ENCODE measurements at places on chromosomes 16 and 17.

DNA sequence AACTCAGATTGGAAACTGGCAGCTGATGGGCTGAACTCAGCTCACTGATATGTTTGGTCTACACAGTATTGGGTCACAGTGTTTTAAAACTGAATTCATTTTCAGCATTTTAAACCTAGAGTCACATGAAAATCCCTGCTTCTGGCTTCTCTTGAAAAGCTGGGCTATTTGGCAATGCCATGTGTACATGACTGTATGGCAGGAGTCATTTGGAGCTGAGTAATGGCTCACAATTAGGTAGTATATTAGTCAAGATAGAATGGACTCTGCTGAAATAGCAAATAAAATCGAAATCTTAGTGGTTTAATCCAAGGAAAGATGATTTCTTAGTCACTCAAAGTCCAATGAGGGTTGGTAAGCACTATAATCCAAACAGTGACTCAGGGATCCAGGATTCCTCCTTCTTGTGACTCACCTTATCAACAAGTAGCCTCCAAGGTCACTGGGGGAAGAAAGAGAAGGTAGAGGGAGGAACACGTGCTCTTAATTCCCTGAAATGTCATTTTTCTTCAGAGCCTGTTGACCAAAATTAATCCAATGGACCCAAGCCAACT, 13.9 kb upstream of the PMP22 start:
- no peak for DNase-seq

GRCh38 chr16:19680881-19681340, 37.1 kb downstream of the KNOP1 start:
- no peak for DNase-seq

- no peak for DNase-seq
Observed at GRCh38 chr17:57257895-57258851, 1.9 kb downstream of the MSI2 start.

- no peak for DNase-seq
Observed at GRCh38 chr16:6602405-6602804, 730.2 kb upstream of the RBFOX1 start.
